NCI-H460 (cell line): ENCODE measurements at places on chromosomes 4 and X.

- DNase-seq, result no peak
These were observed 152.0 kb downstream of the RASL11B start for GRCh38 chr4:53013873-53014775.

- no peak for DNase-seq
These were observed 47.5 kb downstream of the RAPGEF2 start for GRCh38 chr4:159150396-159150795.

- DNase-seq, result no peak
These were observed 868.9 kb downstream of the PDHA2 start for GRCh38 chr4:96708766-96709165.

DNA sequence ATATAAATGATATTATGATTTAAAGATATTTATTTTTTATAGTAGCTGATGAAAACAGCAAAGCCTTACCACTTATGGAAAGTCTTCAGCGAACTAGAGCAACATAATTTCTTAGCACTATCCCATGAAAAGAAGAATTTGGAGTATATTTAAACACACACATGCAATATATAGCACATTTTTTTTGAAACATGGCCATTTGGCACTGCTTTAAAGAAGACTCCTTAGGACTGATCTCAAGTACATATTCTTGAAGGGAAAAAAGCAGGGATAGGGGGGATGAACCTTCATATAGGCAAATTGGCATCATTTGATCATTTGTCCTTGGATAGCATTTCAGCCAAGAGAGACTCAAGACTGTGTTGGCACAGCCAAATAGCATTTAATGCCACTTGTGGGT lies 193.3 kb downstream of the ANKRD50 start:
- no peak for DNase-seq

DNA sequence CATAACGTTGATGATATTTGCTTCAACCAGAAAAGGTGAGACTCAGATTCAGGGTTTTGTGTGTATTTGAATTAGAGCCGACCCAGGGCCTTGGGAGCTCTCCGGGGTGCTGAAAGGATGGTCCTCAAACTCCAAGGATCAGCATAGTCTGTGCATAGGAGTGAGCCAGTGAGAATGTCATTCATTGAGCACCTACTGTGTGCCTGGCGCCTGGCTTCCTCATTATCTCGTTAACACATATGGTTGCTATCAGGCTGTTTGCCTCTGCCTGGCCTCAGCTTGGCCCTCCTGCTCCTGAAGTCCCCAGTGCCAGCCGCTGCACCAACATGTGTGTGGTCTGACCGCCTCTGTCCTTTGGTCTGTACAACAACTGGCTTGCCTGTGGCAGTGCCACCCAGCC lies 25.1 kb upstream of the JAKMIP1 start:
- DNase-seq, result peak; percentile 7

- no peak for DNase-seq
These were observed 190.0 kb upstream of the NEIL3 start for GRCh38 chr4:177119691-177120090.

DNA sequence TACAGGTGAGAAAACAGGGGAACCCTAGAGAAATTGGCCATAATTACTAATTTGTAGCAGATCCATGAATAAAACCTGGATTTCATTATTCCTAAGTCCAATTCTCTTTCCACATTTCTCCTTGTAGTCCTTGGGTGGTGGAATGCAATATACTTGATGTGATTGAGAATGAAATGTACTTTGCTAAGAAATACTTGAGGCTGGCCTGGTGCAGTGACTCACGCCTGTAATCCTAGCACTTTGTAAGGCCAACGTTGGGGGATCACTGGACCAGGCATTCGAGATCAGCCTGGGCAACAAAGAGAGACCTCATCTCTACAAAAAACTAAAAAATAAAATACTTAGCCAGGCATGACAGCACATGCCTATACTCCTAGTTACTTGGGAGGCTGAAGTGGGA lies 15.9 kb downstream of the TMEM184C start:
- no peak for DNase-seq

DNA sequence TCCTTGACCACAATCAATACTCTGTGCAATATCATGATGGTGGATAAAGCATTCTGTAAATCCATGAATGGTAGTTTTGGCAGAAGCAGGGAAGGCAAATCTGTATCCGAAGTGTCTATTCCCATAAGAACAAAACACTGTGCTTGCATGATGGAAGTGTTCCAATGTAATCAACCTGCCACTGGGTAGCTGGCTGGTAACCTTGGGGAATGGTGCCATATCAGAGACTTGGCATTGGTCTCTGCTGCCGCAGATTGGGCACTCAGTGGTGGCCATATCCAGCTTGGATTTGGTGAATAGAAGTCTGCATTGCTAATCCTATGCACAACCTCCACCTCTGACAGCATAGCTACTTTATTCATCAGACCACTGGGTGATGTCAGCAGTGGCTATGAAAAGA lies 114.3 kb upstream of the EMCN start:
- no peak for DNase-seq

DNA sequence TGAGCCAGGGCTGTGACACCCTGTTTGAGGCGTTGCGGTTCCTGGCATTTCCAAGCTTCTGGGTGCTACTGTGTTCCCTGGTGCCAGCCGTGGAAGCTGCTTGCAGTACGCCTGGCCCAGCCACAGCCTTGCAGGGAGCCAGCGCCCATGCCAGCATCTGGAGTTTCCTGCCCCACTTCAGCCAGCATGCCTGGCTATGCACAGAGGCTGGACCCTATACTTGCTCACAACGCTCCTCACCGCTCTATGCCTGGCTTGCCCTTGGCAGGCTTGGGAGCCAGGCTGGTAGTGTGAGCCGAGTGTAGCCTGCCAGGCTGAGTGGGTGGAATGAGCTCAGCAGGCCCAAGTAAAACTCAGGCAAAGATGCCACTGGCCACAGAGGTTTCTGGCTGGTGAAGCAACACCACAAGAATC lies 22.4 kb downstream of the PRRG1 start:
- no peak for DNase-seq

- DNase-seq, result no peak
These were observed 111.2 kb downstream of the PPP3CA start for GRCh38 chr4:101236097-101236496.

DNA sequence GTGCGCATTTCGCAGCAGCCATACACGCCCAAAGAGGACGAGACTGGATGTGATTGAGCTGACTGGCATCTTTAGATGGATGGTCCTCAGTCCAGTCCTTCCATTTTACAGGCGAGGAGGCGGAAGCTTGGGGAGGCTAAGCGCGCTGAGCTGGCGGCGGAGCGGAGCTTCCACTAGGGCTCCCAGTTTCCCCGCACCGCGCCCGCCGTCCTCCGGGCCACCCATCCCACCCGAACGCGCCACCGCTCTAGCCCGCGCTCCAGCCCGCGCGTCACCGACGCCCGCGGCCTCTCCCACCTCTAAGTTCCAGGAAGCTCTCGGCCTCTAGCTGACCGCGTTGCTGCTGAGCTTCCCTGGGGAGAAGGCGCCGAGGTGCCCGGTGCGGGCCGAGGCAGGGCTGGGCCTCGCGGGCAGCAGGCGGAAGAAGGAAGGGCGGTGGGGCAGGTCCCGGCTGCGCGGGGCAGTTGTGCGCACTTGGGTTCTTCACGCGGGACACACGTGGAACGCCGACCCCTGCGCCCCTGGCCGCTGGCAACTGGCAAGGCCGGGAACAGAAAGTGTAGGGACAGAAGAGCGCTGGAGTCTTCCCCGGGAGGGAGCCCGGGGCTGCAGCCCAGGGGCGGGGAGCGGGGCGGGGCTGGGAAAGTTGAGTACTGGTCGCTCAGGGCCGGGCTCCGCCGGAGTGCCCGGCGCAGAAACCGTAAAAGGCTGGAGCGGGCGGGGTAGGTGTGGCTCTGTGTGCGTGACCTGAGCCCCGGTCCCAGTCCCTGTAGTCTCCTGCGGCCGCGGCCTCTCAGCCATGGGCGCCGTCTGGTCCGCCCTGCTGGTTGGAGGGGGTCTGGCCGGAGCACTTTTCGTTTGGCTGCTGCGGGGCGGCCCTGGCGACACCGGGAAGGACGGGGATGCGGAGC lies at the start of gene STBD1:
TSS of gene STBD1 (plus strand) at position 763 of the 911 bp plus-strand sequence. CDS start at position 800, 37 bp downstream.
- DNase-seq, result peak; percentile 40

DNA sequence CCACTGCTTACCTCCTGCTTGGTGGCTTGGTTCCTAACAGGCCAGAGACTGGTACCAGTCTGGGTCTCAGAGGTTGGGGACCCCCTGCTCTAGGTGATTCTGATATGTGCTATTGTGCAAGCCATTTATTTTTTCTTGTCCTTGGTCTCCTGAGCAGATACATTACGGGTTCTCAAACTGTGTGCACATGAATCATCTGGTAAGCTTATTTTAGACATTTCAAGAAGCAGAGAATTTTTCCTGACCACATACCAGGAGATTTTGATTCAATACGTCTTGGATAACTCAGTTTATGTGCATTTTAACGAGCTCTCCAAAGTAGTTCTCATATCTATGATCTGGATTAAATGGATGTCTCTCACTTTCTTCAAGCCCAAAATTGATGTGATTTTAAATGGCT lies 77.2 kb downstream of the FHIP1A start:
- no peak for DNase-seq

DNA sequence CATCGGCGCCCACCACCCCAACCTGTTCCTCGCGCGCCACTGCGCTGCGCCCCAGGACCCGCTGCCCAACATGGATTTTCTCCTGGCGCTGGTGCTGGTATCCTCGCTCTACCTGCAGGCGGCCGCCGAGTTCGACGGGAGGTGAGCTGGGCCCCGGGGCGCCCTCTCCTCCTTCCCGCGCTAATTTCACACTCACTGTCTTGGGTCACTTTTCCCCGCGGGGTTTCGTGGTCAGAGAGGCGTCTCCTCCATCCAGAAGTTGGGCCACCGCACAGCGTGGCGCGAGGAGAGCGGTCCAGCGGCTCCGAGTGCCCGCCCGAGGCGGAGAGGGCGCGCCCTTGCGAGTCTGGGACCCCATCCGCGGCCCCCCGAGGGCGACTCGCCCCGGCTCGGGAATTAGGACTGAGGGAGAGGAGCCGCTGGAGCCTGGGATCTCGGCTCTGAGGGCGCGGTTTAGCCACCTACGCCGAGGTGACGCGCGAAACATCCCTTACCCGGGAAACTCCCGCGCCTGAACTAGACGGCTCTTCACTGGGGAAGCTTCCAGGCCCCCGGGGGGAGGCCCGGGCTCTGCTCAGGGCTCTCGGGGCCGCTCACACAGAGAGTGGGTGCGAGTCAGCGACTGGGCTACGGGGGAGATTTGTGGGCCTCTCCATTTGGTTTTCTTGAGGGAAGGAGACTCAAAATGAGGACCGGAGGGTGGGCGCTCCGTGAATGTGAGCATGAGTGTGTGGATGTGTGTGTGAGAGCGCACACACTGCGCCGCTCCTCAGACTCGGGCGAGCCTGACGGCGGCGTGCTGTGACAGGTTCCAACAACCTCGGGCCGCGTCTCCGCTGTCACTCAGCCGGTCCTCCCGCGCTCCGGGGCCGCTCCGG lies 551 bp downstream of the NPNT start:
- no peak for DNase-seq

- DNase-seq, result no peak
These were observed 49.5 kb upstream of the LNX1 start for GRCh38 chr4:53640576-53641453.

DNA sequence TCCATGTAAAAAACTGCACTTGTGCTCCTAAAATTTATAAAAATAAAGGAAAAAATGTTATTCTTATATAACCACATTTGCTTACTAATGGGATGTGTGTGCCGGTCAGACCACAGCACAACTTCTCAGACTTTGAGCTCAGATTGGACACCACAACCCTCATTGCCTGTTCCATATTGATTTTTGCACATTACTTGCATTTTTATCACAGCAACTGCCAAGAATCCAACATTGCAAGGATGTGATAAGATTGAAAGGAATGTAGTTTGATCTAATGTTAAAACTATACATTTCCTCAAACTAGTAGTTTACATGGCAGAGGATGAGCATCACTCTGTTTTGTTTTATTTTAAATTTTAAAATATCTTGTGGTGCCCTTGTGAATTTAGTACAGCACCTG lies 227.8 kb downstream of the KDR start:
- DNase-seq, result no peak

GRCh38 chr4:158858410-158859199 lies 89.8 kb downstream of the FNIP2 start:
- DNase-seq, result no peak

DNA sequence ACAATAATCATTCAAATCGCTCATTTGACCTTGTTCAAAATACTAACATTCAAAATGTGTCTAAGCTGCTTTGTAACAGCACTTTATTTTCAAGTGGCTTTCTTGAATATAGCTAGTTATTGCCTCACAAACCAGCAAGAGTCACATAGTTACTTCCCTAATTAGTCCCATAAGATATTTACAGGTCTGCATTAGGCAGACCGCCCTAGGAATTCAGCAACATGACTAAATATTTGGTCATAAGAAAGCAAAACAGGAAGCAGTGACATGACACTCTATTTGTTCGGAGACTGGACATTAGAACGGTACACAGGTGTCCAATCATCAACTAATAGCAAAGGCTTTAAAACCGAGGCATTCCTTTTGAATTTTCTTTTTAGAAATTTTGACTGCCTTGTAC lies 262.0 kb downstream of the COL25A1 start:
- no peak for DNase-seq

DNA sequence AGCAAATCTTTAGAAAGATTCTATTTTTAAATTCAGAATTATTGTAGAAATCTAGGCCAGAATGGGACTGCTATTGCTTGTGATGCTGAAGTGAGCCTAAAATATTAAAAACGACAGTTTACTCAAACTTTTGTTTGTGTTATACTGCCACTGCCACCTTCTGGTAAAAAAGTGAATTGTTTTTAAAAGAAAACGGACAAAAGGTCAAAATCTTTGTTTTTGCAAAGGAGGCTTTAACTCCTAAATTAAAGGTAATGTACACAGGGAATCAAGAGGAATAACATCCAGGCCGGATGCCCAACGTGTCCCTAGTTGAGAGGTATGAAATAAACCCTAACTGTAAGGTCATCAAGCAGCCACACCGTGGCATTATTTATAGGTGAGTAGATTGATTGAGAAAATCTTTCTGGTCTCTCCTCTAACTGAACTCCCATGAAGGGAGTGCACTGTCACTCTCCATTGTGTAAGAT lies 338.3 kb upstream of the GALNT7 start:
- no peak for DNase-seq

GRCh38 chrX:154465601-154466000 lies 7.5 kb downstream of the PLXNA3 start:
- no peak for DNase-seq

DNA sequence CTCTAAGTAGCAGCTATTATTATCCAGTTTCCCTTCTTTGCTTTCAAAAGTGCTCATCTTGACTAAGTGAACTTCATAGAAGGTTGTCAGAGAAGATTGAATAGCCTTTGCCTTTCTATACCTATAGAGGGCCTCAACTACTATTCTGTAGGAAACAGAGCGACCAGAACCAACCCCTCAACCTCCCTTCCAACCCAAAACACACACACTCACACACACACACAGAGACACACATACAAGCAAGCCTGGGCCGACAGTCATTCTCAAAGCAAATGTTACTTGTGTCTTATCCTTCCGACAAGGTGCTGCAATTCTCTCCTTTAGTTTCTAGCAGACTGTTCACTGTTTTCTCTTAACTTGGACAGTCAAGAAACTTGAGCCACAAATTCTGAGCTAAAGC lies 201.6 kb downstream of the DCTD start:
- no peak for DNase-seq

GRCh38 chr4:1629699-1630083 lies 54.4 kb downstream of the FAM53A start:
- DNase-seq, result no peak
